HEK293T (cell line): ENCODE measurements at places on chromosomes 6 and 20.

DNA sequence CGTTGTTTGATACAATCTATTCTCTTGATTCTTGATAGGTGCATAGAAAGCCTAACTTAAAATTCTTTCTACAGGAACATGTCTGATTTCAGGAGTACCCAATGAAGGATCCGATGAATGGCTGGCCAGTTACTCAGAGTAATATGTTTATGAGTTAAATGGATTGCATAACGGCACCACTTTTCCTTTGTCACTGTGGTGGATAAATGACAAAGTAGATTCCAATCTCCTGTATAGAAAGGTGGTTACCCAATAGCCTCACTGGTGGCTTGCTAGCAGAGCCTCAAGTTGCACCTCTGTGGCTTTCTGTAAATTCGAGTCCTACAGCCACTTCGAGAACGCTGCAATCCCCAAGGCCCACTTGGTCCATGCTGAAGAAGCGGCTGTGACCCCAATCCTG lies 28.4 kb downstream of the LHFPL5 start:
- DNase-seq, result no peak

GRCh38 chr6:131136021-131136786 lies 937 bp downstream of the AKAP7 start:
- DNase-seq, result no peak

DNA sequence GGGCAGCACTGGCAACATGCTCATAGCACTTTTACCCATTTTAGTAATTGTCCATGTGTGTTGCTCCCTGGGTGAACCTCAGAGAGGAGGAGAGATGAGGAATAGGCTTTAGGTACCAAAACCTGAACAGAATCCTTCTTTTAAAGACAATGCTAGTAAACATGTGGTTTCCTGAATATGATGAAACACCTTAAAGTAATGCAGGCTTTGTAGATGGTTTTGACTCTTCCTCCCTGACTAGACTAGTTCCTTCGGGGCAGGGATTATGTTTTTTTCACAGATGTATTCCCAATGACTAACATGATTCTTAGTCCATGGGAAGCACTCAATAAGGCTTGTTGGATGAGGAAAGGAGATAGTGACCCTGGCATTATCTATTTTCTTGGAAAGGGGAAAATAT lies 367.6 kb upstream of the JAG1 start:
- no peak for DNase-seq

DNA sequence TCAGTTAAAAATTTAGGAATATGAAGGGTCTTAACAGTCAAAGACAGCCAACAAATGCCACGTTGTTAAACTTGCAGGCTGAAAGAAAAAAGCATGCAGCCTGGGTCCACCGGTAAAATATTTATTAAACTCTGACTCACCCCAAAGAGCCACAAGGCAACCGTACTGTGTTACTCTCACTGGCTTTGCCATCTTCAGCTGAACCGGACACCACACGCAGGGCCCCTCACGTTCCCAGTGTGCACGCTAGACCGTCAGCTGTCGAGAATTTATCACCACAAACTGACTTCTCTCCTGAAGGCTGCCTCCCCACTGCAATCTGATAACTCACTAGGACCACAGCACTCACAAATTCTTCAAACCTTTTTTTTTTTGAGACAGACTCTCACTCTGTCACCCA lies 30.7 kb downstream of the HUS1B start:
- peak; percentile 48 for DNase-seq

- no peak for DNase-seq
Measured at GRCh38 chr20:57215426-57215825, 51.0 kb downstream of the BMP7 start.

GRCh38 chr20:61736001-61736635 lies 329.6 kb downstream of the TAF4 start:
- DNase-seq, result no peak

- DNase-seq, result no peak
Measured at GRCh38 chr6:63963769-63964315, 328.2 kb downstream of the PHF3 start.

DNA sequence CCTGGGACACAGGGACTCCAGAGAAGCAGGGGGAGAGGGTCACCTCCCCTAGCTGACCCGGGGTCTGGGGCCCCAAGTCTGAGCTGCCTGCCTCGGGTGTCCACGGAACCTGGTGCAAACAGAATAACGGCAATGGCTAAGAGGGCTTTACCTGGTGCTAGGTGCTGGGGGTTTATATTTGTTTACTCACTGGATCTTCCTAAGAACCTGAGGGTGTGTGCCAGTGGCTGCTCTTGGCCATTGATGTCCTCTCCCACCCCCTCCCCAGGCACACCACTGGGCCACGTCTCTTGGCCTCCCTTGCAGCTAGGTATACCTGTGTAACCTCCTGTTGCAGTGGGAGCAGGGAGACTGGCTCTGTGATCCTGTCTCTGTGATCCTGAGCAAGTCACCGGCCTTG lies 157.9 kb upstream of the MLN start:
- DNase-seq, result no peak

- DNase-seq, result no peak
Measured at GRCh38 chr6:11702500-11703130, 76.0 kb downstream of the ADTRP start.

DNA sequence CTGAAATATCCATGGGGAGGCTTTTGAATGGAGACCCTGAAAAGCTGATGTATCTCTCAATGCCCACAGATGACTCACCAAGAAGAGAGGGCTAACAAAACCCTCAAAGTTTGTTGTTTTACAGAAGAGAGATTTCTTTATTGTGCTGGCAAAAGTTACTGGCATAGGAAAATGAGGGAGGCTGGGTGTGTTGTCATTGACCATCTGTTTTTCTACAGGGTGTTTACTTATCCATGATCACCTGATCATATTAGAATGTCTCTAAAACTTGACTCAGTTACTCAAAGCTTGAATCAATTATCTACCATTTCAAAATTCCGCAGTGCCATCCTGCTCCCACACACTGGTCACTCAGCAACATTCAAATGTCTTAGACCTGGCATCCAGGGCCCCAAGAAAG lies 9.8 kb downstream of the NCOA6 start:
- no peak for DNase-seq

DNA sequence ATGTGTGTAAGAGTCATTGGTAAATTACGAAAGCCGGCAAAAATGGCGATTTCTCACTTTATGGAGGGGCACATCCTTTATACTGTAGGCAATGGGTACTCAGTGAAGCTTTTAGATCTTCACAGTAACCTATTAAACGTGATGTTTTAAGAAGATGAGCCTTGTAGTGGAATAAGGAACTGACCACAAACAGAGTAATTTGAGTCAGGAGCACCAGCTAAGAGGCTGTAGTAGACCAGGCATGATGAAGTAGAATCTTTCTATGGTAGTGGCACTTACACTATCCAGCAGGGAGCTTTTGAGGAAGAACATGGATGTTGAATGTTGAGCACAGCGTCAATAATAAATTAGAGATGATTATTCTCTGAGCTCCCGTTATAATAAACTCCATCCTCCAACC lies 65.9 kb downstream of the HIVEP2 start:
- no peak for DNase-seq

DNA sequence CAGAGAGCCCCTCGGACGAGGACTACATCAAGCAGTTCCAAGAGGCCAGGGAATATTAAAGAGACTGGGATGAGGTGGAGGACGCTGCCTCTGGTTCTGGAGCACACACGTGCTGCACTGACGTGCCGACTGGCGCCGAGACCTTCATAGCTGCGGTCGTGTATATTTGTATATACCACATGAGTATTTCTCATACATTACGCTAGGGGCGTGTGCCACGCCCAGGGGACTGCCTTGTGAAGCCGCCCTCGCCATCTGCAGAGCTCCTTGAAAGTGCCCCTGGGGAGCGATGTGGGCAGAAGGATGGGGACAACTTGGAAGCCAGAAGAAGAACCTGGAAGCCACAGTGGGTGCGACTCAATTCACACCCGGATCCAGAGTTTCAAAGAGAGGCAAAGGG lies 78.3 kb downstream of the ISM1 start:
- no peak for DNase-seq

DNA sequence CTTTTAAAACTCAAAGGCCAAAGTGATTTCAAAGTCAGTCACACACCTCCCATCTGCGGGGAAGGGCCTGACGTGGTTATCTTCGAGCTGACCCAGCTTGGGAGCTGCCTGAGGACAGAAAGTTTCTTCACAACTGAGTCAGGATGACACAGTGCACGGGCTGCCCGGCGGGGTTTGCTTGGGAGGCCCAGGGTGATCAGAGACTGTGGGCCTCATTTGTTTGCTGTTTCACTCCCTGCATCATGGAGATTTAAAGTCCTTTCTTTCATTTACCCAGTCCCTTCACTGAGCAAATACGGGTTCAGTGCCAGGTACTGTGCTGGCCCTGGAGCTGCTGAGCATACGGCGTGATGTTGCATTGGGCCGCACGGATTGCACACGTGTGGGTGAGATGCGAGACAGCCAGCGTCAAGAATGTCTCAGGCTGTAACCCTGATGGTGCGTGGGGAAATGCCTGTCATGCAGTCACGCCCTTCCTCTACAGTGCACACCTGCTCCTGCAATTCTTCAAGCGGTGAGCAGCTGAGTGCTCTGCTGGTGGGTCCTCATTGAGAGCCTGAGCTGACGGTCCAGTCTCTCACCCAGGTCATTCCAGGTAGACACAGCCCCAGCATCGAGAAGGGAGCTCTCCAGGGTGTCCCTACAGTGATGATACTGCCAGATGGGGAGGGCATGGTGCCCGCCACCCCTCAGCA lies 82.7 kb upstream of the PMEPA1 start:
- DNase-seq, result no peak

GRCh38 chr20:2131366-2131765 lies 29.7 kb downstream of the STK35 start:
- DNase-seq, result no peak

GRCh38 chr6:116969211-116969863 lies 92.3 kb downstream of the RFX6 start:
- peak; percentile 69 for DNase-seq

GRCh38 chr20:49889935-49890333 lies 25.4 kb downstream of the SPATA2 start:
- no peak for DNase-seq

DNA sequence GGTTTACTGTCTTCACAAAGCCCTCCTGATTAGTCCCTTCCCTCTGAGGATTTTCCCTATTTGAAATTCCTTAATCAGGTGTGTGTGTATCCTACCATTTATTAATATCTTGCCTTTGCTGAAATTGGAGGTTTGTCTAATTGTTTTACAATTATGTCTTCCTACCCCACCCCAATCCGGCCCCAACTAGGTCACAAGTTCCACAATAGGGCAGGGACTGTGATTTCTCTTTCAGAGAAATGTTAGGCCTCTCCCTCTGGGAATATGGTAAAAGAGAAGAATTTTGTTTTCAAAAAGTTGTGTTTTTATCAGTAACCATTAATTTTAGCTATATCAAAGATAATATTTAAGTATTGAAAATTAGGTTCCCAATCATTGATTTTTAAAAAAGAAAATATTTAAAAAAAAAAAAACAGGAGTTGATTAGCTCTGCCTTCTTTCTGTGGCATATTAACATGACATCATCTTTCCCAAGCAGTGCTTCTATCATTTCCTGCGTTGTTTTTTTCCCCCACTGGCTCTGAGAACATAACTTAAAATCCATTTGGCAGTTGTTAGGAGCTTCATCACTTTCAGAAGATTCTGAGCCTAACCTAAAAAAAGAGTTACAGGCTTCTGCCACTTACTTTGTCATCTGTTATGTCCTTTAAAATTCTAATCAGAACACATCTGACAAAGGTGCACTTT lies 36.1 kb downstream of the BLOC1S5 start:
- no peak for DNase-seq

DNA sequence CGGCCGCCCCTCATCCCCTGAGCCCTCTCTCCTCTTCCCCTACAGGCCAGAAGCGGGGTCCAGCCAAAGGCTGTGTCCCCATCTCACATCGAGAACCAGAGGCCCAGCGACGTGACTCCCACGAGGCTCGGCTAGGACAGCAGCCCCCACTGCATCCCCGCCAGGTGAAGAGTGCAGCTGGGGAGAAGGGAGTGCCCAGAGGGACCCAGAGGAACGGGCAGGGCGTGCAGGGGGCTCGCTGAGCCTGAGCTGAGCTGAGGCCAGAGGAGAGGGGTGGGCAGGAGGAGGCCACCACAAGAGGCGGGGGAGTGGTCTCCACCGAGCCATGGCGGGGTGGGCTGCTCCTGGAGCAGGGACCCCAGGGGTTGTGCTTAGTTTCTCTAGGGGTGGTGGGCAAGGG lies 32.6 kb downstream of the KCNQ2 start:
- DNase-seq, result no peak

DNA sequence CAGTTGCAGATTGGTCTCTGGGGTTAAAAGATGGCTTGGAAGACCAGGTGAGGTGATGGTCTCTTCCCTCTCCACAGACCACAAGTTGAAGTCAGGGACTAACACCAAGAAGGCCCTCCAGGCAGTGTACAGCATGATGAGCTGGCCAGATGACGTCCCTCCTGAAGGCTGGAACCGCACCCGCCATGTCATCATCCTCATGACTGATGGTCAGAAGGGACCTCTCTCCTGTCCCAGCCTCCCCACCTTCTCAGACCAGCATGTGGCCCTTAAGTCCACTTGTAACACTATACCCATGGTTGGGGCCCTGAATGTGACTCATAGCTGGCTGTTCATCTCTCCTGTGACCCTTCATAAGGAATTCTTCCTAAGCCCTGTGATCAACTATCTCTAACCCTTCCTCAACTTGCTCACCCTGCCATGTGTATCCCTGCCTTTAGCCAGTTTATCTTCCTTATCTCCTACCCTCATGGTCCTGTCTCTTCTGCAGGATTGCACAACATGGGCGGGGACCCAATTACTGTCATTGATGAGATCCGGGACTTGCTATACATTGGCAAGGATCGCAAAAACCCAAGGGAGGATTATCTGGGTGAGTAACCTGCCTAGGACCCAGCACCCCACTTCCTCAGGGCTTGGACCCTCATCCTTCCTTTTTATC lies 3.0 kb downstream of the CFB start:
- no peak for DNase-seq

GRCh38 chr6:31180500-31180899 lies 10.0 kb upstream of the POU5F1 start:
- DNase-seq, result peak; percentile 28

GRCh38 chr6:41098366-41098765 lies 25.6 kb downstream of the NFYA start:
- no peak for DNase-seq

GRCh38 chr20:54345821-54346220 lies 129.6 kb upstream of the DOK5 start:
- DNase-seq, result no peak

- no peak for DNase-seq
Measured at GRCh38 chr6:68675548-68675947, 40.5 kb downstream of the ADGRB3 start.

DNA sequence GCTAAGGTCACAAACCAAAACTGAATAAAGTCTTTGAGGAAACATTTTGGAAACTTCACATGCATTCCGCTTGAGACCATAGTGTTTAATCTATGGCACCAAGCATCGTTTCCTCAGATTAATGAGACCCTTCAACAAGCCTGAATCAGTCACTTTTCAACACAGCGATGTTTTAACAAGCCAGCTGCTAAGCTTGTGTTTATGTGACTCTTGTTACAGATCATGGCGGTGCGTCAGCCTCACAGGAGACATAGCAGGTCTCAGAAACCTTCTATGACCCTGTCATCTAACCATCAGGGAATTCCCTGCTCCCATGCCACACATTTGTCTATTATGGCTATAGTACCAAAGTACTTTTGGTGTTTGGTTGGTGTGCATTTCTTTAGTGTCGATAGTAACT lies 57.2 kb downstream of the MTFR2 start:
- DNase-seq, result no peak

GRCh38 chr6:145903356-145904102 lies 60.6 kb downstream of the SHPRH start:
- DNase-seq, result no peak

- DNase-seq, result no peak
Measured at GRCh38 chr6:31579546-31580437, 2.4 kb downstream of the LTB start.

GRCh38 chr20:61912665-61913422 lies 152.8 kb downstream of the TAF4 start:
- DNase-seq, result no peak
